ENCODE measurements at places on chromosomes 5 and 9. TPM values are rescaled to one million over a fixed set of nuclear protein-coding genes. Genes with fewer than 3 reads are reported as not detected.

The ACTBL2 gene
- not detected for total RNA-seq

GRCh38 chr5:103808464-103809106, 246.0 kb upstream of the NUDT12 start:
- DNase-seq, result no peak

GRCh38 chr5:133323494-133324457, 272.0 kb downstream of the HSPA4 start:
- no peak for DNase-seq

DNA sequence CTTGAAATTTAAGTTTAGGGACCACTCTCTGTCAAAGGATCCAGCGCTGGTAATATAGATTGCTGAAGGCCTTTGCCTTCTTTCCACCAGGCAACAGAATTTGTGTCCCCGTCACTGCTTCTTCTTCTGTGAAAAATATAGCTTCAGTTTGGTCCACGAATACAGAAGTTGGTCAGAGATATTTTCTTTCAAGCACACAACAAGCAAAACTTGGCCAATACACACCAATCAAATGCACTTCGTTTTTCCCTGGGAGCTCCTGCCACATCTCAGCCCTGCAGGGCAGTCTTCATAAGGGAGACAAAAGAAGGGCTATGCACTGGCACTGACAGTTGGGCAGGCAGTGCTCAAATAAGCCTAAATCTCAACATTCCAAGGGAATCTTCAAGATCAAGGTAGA, 22.9 kb downstream of the HAVCR2 start:
- no peak for DNase-seq

GRCh38 chr9:115444959-115445358, 327.0 kb upstream of the TNC start:
- no peak for DNase-seq

- DNase-seq, result no peak
Measured at GRCh38 chr5:102762562-102763227, 7.6 kb downstream of the PAM start.

- no peak for DNase-seq
Measured at GRCh38 chr5:30846171-30846570, 347.3 kb upstream of the CDH6 start.

The PCDHA10 gene
- total RNA-seq, result not detected

The RPL7A gene
- total RNA-seq, result 2,552 TPM

GRCh38 chr5:10277773-10278630, 27.9 kb downstream of the CCT5 start:
- DNase-seq, result no peak

- no peak for DNase-seq
Measured at GRCh38 chr9:94867842-94868312, 141.4 kb downstream of the AOPEP start.

DNA sequence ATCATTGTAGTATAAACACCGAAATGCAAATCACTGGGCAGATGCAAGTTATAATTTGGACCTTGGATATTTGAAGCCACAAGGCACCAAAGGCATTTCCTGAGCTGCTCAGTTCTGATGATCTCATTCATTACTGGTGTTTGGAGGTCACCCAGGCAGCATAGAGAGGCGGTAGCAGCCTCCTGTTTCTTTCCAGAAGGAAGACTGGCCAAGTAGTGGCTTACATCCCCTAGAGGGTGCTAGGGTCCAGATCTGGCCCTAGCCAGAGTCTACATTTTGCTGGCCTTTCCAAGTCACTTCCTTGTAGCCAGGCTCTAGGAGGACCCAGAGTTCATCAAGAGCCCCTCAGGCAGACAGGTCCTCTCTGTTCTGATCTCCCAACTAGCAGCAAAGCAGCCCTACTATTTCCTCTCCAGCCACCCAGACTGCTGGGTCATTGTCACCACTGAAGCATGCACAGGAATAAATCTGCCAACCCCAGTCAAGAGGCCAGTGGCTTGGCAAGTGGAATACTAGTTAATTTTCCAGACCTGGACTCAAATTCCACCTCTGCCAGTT, 33.4 kb upstream of the TTC1 start:
- no peak for DNase-seq

DNA sequence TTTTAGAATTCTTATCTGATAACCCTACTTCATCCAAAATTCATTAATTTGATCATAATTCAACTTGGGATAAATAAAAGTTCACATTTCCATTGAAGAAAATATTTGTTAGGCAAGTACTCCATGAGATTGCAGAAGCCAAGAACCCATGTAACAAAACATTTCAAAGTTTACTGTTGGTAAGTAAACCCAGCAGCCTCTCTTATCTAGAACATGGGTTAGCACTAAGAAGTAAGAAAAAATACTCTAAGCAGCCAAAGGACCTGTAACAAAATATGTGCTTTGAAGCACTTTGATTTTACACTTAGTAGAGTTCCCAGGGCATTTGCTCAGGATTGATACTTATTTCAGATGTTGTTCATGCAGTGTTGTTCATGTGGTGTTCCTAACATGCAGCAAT, 8.7 kb downstream of the MAP3K1 start:
- DNase-seq, result no peak

The NEURL1B gene
- 0.07 TPM for total RNA-seq

- DNase-seq, result no peak
Measured at GRCh38 chr5:148828511-148829247, 2.3 kb downstream of the ADRB2 start.

The TAF1L gene
- not detected for total RNA-seq

DNA sequence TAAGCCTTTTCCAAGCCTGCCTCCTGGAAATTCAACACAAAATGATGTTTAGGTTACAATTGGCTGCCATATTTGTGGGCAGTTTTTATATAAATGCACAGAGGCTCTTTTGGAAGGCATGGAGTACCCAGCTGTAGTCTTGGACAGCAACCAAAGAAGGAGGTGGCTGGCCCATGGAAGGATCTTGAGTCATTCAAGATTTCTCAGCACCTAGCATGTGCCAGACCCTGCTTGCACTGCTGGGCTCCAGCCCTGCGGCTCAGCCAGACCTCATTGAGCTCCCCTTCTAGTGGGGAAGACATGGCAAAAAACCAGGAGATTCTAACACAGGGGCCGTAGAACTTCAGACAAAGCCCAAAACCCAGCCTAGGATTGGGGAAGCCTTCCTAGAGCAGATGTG, 22.1 kb downstream of the JADE2 start:
- DNase-seq, result no peak

The MAP3K1 gene
- total RNA-seq, result 120 TPM
